ENCODE measurements at places on chromosomes 13 and 19.

GRCh38 chr13:51865838-51866237, 4.1 kb downstream of the CCDC70 start:
- DNase-seq, result no peak

DNA sequence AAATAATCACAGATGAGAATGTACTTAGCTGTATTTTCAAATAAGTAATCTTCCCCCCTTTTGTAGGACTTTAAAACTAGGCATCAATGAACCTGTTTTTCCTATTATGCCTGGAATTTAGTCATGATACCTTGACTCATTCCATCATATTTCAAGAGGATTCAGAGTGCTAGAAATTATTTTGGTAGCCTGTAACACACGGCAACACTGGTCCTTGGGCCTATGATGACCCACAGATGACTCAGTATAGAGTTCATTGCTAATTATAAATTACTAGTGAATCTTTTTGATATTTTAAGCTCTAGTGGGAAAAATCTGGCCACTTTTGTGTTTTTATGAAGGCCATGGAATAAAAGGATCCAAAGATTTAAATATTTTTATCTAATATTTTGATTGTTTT, 26.0 kb upstream of the GARRE1 start:
- DNase-seq, result no peak

- DNase-seq, result no peak
Observed at GRCh38 chr19:32388393-32388855, 17.1 kb upstream of the DPY19L3 start.

- DNase-seq, result no peak
Observed at GRCh38 chr13:91303031-91303430, 44.5 kb upstream of the MIR17HG start.

GRCh38 chr19:3506384-3507340, 551 bp downstream of the FZR1 start:
- no peak for DNase-seq

DNA sequence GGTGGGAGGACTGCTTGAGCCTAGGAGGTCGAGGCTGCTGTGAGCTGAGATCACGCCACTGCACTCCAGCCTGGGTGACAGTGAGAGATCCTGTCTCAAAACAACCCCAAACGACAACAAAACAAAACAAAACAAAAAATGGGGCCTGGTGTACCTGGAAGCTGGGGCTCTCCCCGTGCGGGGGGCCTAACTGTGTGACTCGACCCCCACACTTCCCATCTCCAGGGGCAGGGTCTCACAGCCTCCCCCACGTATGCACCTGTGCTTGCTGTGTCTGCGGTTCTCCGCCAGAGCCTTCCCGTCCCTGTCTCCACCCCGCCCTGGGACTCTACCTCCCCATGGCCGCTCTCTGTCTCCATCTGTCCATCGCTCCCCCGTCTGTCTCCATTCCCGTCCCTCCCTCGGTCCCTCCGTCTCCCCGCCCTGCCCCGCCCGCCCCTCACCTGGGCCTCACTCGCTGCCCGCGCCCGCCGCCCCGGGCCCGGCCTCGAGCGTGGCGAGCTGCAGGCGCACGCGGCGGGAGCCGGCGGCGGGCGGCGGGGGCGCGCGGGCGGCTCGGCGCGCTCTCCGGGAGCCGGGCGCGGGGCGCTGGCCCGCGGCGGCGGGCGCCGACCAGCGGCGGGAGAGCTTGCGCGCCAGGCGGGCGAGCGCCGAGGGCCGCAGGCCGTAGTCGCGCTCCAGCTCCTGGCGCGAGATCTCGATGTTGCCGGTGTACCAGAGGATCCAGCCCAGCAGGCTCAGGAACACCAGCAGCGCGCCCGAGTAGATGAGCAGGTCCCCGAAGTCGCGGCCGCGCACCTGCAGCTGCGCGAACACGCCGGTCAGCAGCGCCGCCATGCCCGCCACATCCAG, 587 bp downstream of the TMEM238 start:
- peak; percentile 51 for DNase-seq

DNA sequence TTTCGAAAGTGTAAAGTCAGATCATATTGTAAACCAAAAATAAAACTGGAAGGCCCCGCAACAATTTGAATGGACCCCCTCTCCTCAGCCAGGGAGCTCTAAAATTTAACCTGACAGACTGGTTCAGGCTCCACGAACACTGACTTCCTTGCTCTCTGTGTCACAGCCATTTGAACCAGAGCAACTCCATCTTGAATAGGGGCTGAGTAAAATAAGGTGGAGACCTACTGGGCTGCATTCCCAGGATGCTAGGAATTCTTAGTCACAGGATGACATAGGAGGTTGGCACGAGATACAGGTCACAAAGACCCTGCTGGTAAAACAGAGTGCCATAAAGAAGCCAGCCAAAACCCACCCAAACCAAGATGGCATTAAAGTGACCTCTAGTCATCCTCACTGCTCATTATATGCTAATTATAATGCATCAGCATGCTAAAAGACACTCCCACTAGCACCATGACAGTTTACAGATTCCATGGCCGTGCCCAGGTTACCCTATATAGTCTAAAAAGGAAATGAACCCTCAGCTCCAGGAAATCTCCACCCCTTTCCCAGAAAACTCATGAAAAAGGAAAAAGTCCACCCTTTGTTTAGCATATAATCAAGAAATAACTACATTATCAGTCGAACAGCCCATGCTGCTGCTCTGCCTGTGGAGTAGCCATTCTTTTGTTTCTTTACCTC, 43.1 kb downstream of the RFXAP start:
- DNase-seq, result no peak

DNA sequence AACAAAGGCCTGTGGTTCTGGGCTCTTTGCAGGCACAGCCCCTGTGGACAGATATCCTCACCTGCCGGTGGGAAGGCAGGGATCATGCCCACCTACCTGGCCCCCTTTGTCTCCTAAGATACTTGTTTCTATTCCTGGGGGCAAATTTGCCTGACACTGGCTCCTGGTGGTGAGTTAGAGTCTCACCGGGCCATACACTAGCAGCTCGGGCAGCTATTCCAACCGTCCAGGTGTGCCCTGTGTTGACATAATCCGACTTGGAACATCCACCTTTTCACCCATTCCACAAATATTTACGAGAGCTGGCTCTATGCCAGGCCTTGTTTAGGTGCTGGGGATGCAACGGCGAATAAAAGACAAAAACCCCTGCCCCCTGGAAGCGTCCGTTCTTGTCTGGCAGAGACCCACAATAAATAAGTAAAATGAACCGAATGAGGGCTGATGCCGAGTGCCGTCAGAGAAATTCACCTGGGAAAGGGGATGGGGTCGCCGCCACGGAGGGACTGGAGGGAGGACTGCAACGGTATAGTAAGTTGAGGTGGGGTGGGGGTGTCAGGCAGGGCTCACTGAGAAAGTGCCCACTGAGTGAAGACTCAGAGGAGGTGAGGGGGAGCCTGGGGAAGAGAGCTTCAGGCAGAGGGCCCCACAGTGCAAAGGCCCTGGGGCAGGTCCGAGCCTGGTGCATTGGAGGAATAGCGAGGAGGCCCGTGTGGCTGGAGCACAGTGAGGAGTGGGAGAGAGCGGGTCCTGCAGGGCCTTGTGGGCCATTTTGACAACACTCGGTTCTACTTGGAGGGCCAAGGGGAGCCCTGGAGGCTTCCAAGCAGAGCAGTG, 43.2 kb upstream of the RANBP3 start:
- DNase-seq, result peak; percentile 71

DNA sequence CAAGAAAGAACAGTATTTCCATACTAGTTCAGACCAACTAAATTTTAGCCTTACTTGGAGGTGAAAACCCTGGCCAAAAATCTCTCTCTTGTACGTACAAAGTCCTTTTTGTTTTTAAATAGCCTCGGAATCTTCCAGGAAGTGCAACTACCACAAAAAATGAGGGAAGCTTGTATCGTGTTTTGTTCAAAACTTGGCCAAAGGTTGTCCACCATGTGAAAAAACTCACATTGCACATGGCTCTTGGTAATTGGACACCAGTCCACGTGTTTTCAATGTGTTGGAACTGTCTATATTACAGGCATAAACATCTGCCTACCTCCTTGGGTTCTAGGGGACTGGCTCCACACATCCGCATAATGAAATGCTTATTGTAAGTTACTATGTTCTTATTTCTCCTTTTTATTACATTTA, 15.2 kb upstream of the STRN4 start:
- DNase-seq, result no peak

GRCh38 chr13:113103646-113104045, 1.9 kb upstream of the F7 start:
- no peak for DNase-seq

GRCh38 chr19:13260883-13261653, 110.9 kb downstream of the IER2 start:
- DNase-seq, result no peak

DNA sequence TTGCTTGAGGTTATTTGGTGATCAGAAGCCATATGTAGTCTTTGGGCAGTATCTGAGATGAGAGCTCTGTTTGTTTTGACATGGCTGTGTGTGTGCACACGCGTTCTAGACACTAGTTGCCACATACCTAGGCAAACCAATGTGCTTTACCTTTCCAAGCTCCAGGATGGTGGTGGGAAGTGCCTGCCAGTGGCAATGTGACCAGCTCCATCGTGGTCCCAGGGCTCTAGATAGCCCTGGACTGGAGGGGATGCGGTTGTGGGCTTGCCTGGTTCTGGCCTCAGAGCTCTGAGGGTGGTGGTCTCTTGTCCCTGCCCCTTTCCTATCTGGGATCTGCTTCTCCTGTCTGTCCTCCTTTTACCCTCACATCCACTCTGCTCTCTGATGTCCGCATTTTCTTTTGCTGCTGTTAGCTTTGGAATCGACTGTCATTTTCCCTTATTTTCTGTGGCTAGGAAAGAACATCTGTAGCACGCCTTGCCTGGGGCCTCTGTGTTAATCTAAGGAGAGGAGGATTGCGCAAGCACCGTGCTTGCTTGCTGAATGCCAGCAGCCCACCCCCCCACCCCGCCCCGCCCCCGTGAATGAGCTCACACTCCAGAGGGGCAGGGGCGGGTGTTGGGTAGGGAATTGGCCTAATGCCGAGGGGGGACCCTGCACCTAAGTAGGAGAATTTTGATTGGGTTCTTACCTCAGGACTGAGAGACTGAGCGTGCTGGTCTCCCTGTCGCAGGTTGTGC, 89.5 kb downstream of the ARHGEF7 start:
- DNase-seq, result no peak

DNA sequence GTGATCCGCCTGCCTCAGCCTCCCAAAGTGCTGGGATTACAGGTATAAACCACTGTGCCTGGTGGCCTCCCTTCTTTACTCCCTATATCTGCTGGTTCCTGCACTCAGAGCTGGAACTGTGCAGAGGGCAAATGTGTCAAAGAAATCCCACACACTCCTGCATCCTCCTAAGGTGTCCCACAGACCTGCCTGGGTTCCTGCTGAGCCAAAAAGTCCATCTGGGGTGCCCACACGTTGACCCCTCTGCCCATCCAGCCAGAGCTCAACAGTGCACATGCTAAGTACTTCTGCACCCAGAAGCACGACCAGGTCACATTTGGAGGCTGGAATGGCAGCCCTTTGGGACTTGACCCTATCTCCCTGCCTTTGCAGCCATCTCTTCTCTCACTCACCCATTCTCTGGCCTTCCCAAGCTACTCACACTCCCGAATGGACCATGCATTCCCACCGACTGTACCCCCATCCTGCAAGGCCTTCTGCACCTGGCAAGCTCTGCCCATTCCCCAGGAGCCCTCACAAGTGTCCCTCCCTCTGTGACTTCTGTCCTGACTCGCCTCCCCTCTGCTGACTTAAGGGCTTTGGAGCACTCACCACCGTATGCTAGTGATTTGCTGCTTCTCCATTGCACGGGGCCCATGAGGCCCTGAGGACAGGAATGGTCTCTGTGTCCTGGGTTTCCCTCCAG, 152.1 kb downstream of the KCTD15 start:
- no peak for DNase-seq

- DNase-seq, result no peak
Observed at GRCh38 chr13:67156723-67157060, 73.4 kb downstream of the PCDH9 start.

- peak; percentile 87 for DNase-seq
Observed at GRCh38 chr19:18279516-18280246, 1.7 kb downstream of the JUND start.

DNA sequence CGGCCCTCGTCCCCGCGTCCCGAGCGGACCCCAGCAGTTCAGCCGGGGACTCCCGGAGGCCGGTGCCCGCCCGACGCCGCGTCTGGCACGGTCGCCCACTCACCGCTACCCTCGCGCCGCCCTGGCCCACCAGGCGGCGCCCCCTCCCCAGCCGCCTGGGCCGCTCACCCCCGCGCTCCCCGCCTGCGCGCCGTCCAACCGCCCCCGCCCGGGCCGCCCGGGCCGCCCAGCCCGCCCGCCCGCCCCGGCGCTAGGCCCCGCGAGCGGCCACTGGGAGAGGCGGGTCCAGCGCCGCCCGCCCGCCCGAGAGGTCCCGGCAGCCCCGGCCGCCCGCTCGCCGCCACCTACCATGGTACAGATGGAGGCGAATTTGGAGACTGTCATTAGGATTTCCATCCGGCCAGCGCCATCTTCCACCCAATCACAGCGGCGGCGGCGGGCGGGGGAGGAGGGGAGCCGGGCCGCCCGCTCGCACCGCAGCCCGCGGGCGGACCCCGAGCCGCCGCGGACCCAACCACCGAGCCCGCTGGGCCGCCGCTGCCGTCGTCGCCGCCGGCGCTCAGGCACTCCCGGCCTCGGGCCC, at the start of gene USP12:
USP12 (minus strand) TSS at position 568 of the 583 bp plus-strand sequence; CDS start at position 396, 172 bp downstream.
- DNase-seq, result peak; percentile 27

DNA sequence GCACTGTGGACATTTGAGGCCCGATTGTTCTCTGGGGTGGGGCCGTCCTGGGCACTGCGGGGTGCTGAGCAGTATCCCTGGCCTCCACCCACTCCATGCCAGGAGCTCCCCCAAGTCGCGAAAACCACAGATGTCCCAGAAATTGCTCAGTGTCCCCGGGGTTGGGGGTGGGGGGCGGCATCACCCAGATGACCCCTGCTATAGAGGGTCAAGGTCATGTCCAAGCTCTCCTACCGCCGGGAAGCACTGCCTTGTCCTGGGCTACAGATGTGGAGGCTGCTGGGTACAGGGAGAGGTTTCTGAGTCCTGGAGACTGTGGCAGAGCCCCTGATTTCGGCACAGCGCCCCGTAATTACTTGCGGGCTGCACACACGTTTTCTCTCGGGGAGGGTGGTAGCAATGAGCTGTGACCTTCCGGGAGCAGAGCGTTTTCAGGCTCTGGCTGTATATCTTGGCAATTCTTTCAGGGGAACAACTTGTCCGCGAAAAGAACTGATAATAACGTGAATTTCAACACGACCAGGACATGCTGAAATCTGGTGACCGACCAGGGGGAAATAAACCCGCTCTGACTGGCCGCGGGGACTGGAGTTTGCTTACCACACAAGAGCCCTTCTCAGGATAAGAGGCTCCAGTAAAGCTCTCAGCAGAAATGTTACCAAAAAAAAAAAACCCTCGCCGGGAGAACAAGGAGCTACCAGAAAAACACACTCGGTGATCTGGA, 68.1 kb downstream of the GNG7 start:
- no peak for DNase-seq

- DNase-seq, result no peak
Observed at GRCh38 chr19:46411088-46411924, 2.1 kb downstream of the CCDC8 start.

GRCh38 chr19:39971380-39972035, 543 bp downstream of the PSMC4 start:
- DNase-seq, result no peak

GRCh38 chr13:59665184-59665583, 498.5 kb downstream of the DIAPH3 start:
- DNase-seq, result no peak

- peak; percentile 88 for DNase-seq
Observed at GRCh38 chr13:108948251-108948671, 318.9 kb downstream of the MYO16 start.

- no peak for DNase-seq
Observed at GRCh38 chr19:43638214-43638994, 1.2 kb downstream of the CADM4 start.

- DNase-seq, result no peak
Observed at GRCh38 chr13:61170856-61171255, 244.8 kb downstream of the PCDH20 start.

- no peak for DNase-seq
Observed at GRCh38 chr19:3243819-3244700, 19.6 kb downstream of the CELF5 start.

All from NCI-H345 (cell line).